ENCODE measurements at places on chromosomes 5 and 9.

GRCh38 chr5:26622947-26623346 is 415.4 kb downstream of the CDH9 start:
- no peak for DNase-seq

GRCh38 chr9:81823672-81824554 is 104.3 kb upstream of the SPATA31D4 start:
- no peak for DNase-seq

DNA sequence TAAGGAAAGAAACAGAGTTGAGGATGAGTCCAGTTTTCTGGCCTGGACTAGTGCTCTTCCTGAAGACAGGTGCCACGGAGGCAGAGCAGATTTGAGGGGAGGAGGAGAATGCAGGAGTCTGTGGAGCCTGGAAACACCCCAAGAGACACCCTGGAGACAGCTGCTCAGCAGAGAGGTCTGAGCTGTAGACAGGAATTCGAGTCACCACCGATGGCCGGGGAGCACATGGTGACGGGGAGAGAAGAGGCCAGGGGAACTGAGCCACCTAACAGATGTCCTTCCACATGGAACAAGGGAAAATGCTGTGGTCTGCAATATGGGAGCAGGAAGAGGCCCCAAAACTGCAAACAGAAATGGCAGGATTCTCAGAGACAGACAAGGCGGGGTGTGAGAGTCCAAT is 22.9 kb downstream of the CPLX2 start:
- no peak for DNase-seq

DNA sequence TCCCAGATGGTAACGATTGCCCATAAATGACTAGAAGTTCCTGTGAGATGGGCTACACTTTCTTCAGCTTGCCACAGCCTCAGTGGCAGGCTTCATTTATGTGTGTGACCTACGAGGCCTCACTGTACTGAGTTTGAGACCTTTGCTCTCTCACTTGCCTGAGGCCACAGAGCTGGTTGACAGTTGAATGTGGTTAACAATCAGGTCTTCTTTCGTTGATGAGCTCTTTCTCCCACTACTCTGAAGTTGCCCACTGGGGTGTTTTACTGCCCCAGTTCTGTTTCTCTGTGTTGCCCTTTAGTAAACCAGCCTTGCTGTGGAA is 70.5 kb downstream of the CYFIP2 start:
- no peak for DNase-seq

DNA sequence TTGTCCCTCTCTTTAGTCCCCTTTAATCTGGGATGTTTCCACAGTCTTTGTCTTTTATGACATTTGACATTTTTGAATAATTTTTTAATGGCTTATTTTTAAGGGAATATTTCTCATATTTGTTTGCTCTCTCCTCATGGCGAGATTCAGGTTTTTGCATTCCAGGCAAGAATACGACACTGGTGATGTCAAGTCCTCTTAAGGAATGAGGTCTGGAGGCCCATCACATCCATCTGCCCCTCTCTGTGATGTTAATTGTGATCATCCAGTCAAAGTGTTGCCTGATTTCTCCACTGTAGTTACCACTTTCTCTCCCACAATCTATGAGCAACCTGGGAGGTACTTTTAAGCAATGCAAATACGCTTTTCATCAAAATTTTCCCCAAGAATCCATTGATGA is 193.2 kb downstream of the MAST4 start:
- DNase-seq: no peak

GRCh38 chr5:134949316-134949715 is 18.4 kb upstream of the CATSPER3 start:
- DNase-seq: no peak
